Body of pancreas (tissue), 4 donors: ENCODE measurements at places on chromosomes 6 and 20. TPM values are rescaled to one million over a fixed set of nuclear protein-coding genes. Genes with fewer than 3 reads are reported as not detected.
A peak's percentile ranks its signal among the peaks of the same experiment; 100 is the strongest.

DNA sequence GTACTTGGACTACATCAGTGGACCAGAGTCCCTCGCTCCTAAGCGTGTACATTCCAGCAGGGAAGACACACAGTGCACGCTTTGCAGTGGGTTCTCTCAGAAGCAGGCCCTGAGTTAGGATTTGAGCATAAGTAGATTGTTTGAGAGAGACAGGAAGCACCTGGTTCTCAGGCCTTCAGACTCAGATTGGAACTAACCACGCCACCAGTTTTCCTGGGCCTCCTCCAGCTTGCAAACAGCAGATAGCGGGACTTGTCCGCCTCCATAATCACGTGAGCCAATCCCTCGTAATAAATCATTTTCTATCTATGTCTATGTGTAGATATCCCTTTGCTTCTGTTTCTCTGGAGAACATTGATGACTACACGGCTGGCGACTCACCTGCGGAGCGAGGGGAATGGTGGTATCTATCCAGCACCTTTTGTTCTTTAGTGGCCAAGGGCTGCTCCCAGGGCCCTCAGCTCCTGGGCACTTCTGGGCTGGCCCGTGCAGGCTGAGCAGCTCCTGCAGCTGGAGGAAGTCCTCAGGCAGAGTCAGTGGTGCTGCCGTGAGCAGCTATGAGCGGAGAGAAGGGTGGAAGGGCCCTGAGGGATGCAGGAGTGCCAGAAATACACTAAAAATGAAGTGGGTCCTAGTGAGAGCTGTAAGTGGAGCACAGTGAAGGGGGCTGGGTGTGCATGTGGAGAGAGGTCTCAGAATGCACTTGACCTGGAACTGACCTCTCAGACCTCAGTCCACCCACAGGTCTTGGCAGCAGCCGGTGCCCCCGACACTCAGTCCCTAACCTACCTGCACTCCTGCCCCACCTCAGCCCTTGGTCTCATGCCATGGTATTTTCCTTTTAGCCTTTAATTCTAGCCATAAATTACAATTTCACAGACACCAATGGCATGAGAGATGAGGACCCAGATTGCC is 76.9 kb downstream of the STK35 start:
- H3K27me3 ChIP-seq, result no peaks in the 10 kb centered on the region
- no peaks in the 10 kb centered on the region for H3K36me3 ChIP-seq
- no peak overlapping the region for H3K4me3 ChIP-seq
- no peak overlapping the region for H3K27ac ChIP-seq

- H3K4me3 ChIP-seq, result no peak overlapping the region
- H3K4me1 ChIP-seq, result no peaks in the 10 kb centered on the region
- H3K27ac ChIP-seq, result no peak overlapping the region
- no peaks in the 10 kb centered on the region for H3K36me3 ChIP-seq
- no peaks in the 10 kb centered on the region for H3K27me3 ChIP-seq
- DNase-seq, result no peak
These were observed 22.1 kb downstream of the L3MBTL1 start for GRCh38 chr20:43529457-43530153.

GRCh38 chr20:44643596-44644229 is 7.8 kb downstream of the ADA start:
- H3K4me1 ChIP-seq, result peaks cover 28% of the 10 kb centered on the region
- no peak overlapping the region for H3K4me3 ChIP-seq
- H3K27ac ChIP-seq, result no peak overlapping the region
- H3K36me3 ChIP-seq, result no peaks in the 10 kb centered on the region

- no peaks in the 10 kb centered on the region for H3K36me3 ChIP-seq
- no peak overlapping the region for H3K27ac ChIP-seq
- peaks cover 14% of the 10 kb centered on the region for H3K4me1 ChIP-seq
- no peak overlapping the region for H3K4me3 ChIP-seq
- DNase-seq, result no peak
These were observed 58.1 kb upstream of the FOXQ1 start for GRCh38 chr6:1253816-1254215.

- no peak overlapping the region for H3K27ac ChIP-seq
- DNase-seq, result no peak
- no peak overlapping the region for H3K4me3 ChIP-seq
- H3K27me3 ChIP-seq, result no peaks in the 10 kb centered on the region
These were observed 61.3 kb downstream of the TRERF1 start for GRCh38 chr6:42390228-42390934.

DNA sequence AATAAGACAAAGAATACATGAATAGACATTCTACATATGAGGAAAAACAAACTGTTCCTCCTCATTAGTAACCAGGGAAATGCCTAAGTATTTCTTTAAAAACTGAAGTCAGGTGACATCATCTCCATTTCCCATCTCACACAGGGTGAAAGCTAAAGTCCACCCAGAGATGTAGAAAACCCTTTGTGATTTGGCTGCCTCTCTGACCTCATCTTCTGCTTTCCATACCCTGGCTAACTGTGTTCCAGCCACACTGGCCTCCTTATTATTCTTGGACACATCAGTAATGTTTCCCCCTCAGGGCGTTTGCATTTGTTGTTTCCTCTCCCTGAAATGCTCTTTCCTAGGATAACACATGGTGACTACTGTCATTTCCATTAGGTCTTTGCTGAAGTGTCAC is 40.4 kb downstream of the ESF1 start:
- peaks cover 5% of the 10 kb centered on the region for H3K36me3 ChIP-seq
- no peaks in the 10 kb centered on the region for H3K4me1 ChIP-seq
- DNase-seq, result no peak
- no peak overlapping the region for H3K4me3 ChIP-seq
- no peak overlapping the region for H3K27ac ChIP-seq
- no peaks in the 10 kb centered on the region for H3K27me3 ChIP-seq

DNA sequence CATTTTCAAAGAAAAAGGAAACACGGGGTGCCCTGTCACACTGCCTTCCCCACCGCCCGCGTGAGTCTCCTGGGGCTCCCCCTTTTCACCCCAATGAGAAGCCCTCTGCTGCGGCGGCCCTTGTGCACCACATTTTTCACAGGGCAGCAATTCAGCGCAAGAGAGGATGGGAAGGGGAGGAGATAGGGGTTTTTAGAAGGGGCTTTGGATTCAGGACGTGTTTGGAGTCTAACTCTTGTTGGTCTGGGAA is 726 bp upstream of the ARFGEF3 start:
- H3K27ac ChIP-seq, result peak overlapping the region; percentile 95
- no peaks in the 10 kb centered on the region for H3K27me3 ChIP-seq
- peak overlapping the region; percentile 20 for H3K4me3 ChIP-seq
- no peaks in the 10 kb centered on the region for H3K36me3 ChIP-seq

GRCh38 chr6:63941747-63942470 is 306.3 kb downstream of the PHF3 start:
- DNase-seq, result no peak
- no peaks in the 10 kb centered on the region for H3K27me3 ChIP-seq
- no peaks in the 10 kb centered on the region for H3K4me1 ChIP-seq
- H3K27ac ChIP-seq, result no peak overlapping the region
- H3K36me3 ChIP-seq, result no peaks in the 10 kb centered on the region

DNA sequence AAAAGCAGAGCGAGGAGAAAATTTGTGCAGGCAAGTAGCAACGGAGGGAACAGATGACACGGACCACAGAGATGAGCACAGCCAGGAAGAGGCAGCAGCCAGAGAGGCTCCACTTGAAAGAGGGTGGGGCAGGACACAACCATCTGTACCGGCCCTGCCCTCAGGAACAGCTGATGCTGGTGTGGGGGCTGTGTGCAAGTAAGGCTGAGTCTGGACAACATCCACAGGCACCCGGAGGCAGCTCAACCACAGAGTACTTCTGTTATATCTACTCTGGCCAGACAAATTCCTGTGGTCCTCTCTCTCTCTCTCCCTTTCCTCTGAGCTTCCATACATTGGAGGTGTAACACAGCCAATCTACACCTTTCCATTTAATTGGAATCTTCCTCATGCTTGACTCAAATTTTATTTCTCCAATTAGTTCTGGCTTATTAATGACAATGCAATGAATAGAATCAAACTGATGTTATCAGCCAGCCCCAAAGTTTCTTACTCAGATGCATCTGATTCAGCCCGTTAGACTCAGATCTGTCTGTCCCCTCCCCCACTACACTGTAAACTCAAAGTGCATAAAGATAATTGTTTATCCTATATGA is 24.9 kb downstream of the KIF13A start:
- no peak overlapping the region for H3K27ac ChIP-seq
- no peaks in the 10 kb centered on the region for H3K36me3 ChIP-seq
- peaks cover 12% of the 10 kb centered on the region for H3K4me1 ChIP-seq
- peak; percentile 57 for DNase-seq
- no peak overlapping the region for H3K4me3 ChIP-seq
- H3K27me3 ChIP-seq, result no peaks in the 10 kb centered on the region

- no peaks in the 10 kb centered on the region for H3K27me3 ChIP-seq
- H3K36me3 ChIP-seq, result no peaks in the 10 kb centered on the region
- no peak overlapping the region for H3K4me3 ChIP-seq
- no peak for DNase-seq
- H3K4me1 ChIP-seq, result peaks cover 8% of the 10 kb centered on the region
These were observed 66.7 kb downstream of the TMEM170B start for GRCh38 chr6:11604215-11604614.

- H3K4me1 ChIP-seq, result peaks cover 3% of the 10 kb centered on the region
- H3K4me3 ChIP-seq, result no peak overlapping the region
- H3K27ac ChIP-seq, result no peak overlapping the region
- H3K27me3 ChIP-seq, result no peaks in the 10 kb centered on the region
- DNase-seq, result no peak
- H3K36me3 ChIP-seq, result no peaks in the 10 kb centered on the region
These were observed 14.6 kb upstream of the SNX9 start for GRCh38 chr6:157808405-157808950.

- no peak overlapping the region for H3K4me3 ChIP-seq
- no peaks in the 10 kb centered on the region for H3K36me3 ChIP-seq
- no peaks in the 10 kb centered on the region for H3K4me1 ChIP-seq
- H3K27ac ChIP-seq, result no peak overlapping the region
These were observed 168.5 kb upstream of the ATXN1 start for GRCh38 chr6:16929809-16930208.

GRCh38 chr20:37700301-37700700 is 6.5 kb downstream of the CTNNBL1 start:
- DNase-seq, result no peak
- H3K36me3 ChIP-seq, result no peaks in the 10 kb centered on the region
- no peaks in the 10 kb centered on the region for H3K27me3 ChIP-seq
- H3K27ac ChIP-seq, result no peak overlapping the region

- no peaks in the 10 kb centered on the region for H3K36me3 ChIP-seq
- no peak overlapping the region for H3K4me3 ChIP-seq
- H3K27ac ChIP-seq, result no peak overlapping the region
- peaks cover 43% of the 10 kb centered on the region for H3K27me3 ChIP-seq
These were observed 31.4 kb downstream of the TFAP2A start for GRCh38 chr6:10383331-10384090.

DNA sequence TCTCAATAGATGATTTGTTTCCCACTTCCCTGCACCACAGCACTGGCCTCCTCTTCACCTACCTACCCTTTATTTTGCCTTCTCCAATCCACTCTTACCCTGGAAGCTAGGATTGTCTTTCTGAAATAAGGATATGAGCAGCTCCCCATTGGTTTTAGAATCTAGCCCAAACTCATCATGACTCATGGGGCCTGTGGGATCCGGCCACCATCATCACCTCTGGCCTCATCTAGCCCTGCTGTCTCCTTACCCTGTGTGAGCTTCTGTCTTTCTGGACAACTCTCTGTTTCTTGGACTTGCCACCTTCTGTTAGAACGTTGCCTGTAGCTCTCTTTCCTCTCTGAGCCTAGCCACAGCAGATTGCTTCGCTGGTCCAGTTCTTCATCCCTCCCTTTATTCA is 277.1 kb downstream of the PAX1 start:
- DNase-seq, result no peak
- H3K4me1 ChIP-seq, result no peaks in the 10 kb centered on the region
- H3K4me3 ChIP-seq, result no peak overlapping the region
- H3K27me3 ChIP-seq, result no peaks in the 10 kb centered on the region
- H3K27ac ChIP-seq, result no peak overlapping the region
- H3K36me3 ChIP-seq, result no peaks in the 10 kb centered on the region

GRCh38 chr20:46243707-46244628 is 64.3 kb downstream of the CDH22 start:
- no peak overlapping the region for H3K27ac ChIP-seq
- no peak for DNase-seq
- no peaks in the 10 kb centered on the region for H3K36me3 ChIP-seq
- peaks cover 8% of the 10 kb centered on the region for H3K4me1 ChIP-seq

GRCh38 chr6:19329078-19329477 is 508.1 kb upstream of the ID4 start:
- DNase-seq, result no peak
- no peaks in the 10 kb centered on the region for H3K36me3 ChIP-seq
- no peaks in the 10 kb centered on the region for H3K27me3 ChIP-seq
- H3K4me1 ChIP-seq, result no peaks in the 10 kb centered on the region
- H3K4me3 ChIP-seq, result no peak overlapping the region

DNA sequence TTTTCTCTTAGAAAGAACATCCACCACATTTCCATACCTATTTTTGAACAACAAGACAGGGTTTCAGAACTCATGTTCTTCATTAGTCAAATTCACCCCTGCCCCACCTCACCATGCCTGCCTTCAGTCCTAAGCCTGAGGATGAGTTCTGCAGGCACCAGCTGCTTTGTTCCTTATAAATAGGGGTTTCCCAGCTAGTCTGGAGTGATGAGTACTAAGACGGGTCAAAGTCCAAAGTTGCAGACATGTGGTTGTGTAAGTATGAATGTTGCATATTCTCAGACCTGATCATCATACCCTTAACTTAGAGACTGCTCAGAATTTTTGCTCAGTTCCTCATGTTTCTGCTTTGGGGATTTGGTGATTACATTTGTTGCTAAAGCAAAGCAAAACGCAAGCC is 257.7 kb upstream of the CDYL start:
- H3K36me3 ChIP-seq, result no peaks in the 10 kb centered on the region
- DNase-seq, result no peak
- no peaks in the 10 kb centered on the region for H3K27me3 ChIP-seq
- no peak overlapping the region for H3K4me3 ChIP-seq

- no peak overlapping the region for H3K4me3 ChIP-seq
- no peaks in the 10 kb centered on the region for H3K36me3 ChIP-seq
- H3K27me3 ChIP-seq, result no peaks in the 10 kb centered on the region
These were observed 3.1 kb downstream of the HM13 start for GRCh38 chr20:31517373-31517772.

DNA sequence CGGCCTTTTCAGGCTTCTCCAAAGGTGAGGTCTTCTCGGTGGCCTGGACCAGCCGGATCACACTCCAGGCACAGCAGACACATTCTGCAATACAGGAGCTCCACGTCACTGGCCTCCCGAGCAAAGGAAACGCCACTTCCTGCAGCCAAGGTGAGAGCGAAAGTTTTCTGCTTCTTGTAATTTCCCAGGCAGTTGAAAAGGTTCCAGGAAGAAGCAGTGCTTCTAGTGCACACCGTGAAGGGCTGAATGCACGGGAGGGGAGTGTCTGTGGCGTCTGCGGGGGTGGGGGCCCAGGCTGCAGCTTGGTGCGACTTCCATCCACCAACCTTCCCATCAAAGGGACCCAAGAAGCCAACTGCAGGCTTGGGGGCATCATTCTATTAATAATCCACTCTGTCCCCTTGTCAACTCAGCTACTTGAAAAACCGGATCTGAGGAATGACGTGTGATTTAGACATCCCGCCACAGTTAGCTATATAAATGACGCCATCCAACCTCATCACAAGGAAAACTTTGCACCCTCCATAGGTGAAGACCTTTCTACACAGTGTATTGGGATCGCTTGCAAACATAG is 61.1 kb downstream of the NFATC2 start:
- no peak for DNase-seq
- no peaks in the 10 kb centered on the region for H3K27me3 ChIP-seq
- H3K4me1 ChIP-seq, result no peaks in the 10 kb centered on the region
- no peaks in the 10 kb centered on the region for H3K36me3 ChIP-seq
- H3K4me3 ChIP-seq, result no peak overlapping the region

- H3K36me3 ChIP-seq, result no peaks in the 10 kb centered on the region
- no peak overlapping the region for H3K27ac ChIP-seq
- no peaks in the 10 kb centered on the region for H3K27me3 ChIP-seq
- no peak for DNase-seq
These were observed 27.9 kb downstream of the GSTA3 start for GRCh38 chr6:52881662-52881995.

Gene SCUBE3
- total RNA-seq, result 0.33 TPM

Gene DLK2
- total RNA-seq, result not detected

Gene GGTLC1
- total RNA-seq, result 3.4 TPM

Gene BPI
- not detected for total RNA-seq

Gene IL17A
- total RNA-seq, result not detected

Gene RGS17
- 1.0 TPM for total RNA-seq
